ENCODE measurements at places on chromosomes 16 and 17.

DNA sequence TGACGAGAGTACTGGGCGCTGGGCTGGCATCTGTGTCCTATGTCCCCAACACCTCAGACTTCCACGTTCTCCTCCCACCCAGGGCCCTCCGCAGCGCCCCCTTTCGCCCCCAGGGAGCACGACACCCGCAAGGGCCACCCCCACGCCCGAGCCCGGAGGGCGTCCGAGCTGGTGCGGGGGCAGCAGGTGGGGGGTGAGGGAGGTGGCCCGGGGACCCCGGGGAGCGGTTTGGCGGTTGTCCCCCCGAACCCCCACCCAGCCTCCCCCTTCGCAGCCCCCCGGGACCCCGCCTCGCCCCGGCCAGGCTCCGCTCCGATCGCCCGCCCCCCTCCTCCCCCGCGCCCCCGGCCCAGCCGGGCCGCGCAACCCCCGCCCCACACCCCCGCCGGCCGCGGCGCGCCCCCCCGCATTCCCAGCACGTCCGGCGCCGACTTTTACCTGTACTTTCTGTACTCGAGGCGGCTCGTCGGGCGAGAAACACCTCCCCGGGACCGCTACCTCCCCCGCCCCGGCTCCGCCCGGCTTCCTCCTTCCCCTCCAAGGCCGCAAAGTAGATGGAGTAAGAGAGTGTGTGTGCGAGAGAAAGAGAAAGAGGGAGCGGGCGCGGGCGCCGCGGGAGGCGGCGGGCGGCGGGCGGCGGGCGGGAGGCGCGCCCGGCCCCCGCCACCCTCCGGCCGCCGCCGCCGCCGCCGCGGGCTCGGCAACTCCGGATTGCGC, 901 bp downstream of the CDYL2 start:
- peak; percentile 10 for DNase-seq

- no peak for DNase-seq
Measured at GRCh38 chr16:2713985-2714774, 5.8 kb downstream of the PRSS27 start.

DNA sequence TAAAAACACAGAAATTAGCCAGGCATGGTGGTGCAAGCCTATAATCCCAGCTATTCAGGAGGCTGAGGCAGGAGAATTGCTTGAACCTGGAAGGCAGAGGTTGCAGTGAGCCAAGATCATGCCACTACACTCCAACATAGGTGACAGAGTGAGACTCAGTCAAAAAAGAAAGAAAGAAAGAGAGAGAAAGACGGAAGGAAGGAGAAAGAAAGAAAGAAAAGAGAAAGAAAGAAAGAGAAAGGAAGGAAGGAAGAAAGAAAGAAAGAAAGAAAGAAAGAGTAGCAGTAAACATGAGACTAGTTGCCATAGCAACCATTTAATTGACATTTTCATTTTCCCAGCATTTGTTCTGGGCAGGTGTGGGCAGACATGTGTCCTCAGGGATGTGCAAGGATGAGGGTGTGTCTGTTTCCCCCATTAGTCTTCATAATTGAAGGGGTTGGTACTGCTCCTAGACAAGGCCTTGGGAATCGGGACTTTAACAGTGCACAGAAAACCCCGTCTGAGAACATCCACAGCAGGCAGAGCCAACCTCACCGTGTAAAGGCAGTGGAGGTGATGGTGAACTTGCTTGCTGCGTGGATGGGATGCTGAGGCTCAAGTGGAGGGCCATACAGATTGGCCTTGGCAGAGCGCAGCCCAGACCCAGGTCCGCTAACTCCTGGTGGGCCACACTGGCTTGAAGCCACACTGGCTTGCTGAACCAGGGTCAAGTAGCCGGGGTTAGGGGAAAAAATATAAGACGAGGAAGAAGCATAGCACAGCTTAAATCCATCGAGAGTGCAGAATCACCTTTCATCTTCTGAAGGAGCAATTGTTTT, 35.2 kb upstream of the KIFC3 start:
- no peak for DNase-seq

GRCh38 chr16:66485376-66485775, 58.3 kb downstream of the BEAN1 start:
- DNase-seq = no peak

GRCh38 chr16:339680-340079, 12.8 kb downstream of the AXIN1 start:
- DNase-seq = no peak

- no peak for DNase-seq
Measured at GRCh38 chr17:52604105-52604504, 445.6 kb upstream of the CA10 start.

DNA sequence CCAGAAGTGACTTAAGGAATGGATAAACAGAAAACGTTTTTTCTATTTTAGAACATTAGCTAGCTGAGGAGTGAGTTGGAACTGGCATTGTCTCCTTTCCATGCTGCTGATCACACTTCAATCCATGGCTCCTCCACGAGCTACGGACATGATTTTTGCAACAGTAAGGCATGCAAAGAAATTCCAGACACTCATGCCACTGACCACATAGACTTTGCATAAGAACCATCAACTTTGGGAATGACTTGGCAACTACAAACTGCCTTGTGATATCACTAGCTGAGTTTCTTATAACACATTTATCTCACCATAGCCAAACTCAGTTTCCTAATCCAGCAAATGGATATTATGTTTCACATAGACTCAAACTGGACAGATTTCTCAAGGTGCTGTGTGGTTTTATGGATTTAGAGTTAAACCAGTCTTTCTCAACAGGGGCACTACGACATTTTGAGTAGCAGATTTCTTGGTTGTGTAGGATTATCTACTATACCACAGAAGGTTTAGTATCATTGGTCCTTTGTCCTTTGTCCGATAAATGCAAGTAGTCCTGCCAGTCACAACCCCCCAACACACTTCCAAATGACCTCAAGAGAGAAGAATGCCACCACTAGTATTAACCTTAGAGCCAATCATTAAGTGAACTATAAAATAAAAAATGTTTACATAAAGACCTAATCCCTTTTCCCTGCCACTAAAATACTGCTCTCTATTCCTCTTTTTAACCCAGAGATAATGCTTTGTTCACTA, 48.3 kb upstream of the C17orf78 start:
- DNase-seq = no peak
